Stimulated activated CD8-positive, alpha-beta memory T cell treated with anti-CD3 and anti-CD28 coated beads, Interleukin-15, amount 100 ng/mL, for 48 hours (primary cell): ENCODE measurements at places on chromosomes 2 and 18.

- DNase-seq, result no peak
Observed at GRCh38 chr2:19911808-19912509, 10.2 kb upstream of the TTC32 start.

DNA sequence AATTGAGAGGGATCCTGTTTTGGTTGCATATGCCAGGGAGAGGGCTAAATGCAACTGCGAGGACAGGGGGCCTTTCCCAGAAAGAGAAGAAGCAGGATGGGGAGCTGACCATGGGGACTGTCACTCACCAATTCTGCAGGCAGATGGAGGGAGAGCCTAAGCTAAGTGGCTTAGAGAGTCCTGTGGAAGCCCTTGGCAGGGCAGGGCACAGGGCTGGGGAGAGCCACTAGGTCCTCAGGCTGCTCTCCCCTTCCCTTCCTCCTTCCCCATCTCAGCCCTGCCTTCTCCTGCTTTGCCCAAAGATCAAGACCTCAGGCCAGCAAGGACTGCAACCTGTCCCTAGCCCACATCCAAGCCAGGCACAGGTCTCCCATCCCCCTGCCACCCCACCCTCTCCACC is 24.4 kb upstream of the CATIP start:
- DNase-seq, result no peak

- no peak for DNase-seq
Observed at GRCh38 chr2:197240421-197241041, 70.0 kb downstream of the ANKRD44 start.

GRCh38 chr2:153819501-153819900 is 52.2 kb upstream of the GALNT13 start:
- DNase-seq, result no peak

- no peak for DNase-seq
Observed at GRCh38 chr2:38264396-38265221, 112.5 kb downstream of the ATL2 start.

DNA sequence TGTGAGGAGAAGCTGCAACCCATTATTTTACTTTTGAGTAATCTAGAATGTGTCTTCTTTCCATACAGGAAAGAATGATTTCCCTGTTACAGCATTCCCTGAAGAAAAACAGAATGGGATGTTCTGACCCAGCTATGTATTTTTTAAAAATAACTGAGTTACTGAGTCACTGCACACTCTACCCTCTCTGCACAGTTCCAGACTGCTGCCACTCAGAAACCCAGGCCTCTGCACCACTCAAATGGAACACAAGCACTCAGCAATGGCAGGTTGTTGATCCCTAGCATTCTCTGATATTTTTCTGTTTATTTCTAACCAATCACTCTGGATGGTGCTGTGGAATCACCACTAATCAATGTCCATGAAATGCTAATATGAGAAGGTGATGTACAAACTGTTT is 1300.0 kb upstream of the FAM98A start:
- DNase-seq, result no peak

GRCh38 chr2:68925295-68925896 is 27.3 kb downstream of the GKN2 start:
- DNase-seq, result no peak

DNA sequence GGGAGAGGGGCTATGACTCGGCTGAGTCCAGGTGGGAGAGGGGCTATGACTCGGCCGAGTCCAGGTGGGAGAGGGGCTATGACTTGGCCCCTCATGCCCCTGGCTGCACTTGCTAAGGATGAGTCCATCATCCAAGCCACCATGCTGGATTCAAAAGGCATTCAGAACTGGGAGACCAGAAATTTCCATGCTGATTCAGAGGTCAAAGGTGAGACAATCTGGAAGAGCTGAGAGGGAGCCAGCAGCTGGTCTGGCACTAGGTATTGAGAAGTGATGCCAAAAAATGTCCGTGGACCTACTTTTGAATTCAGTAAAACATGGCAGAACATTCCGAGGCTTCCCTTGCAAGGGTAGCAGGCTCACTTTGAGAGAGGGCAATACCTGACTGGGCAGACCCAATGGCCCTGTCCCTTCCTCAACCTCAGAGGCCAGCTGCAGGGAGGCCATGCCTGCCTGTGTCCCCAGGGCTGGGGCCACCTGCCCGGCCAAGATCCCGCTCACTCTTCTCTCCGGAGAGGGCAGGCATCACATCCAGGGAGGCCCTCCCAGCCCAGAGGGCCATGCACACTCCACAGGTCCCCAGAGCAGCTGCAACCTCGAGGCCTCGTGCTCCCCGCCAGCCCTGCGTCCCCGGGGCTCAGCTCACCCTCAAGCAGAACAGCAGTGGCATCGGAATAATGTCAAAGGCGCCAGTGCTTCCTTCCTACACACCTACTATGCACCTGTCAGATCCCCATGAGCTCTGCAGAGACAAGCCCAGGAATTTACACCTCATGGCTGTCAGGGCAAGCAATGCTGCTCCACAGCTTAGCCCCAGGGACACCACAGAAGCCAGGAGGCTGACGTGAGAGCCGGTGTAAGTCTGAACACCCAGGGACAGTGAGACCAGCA is 80.2 kb upstream of the GPC1 start:
- DNase-seq, result no peak

GRCh38 chr2:184215745-184216144 is 382.6 kb upstream of the ZNF804A start:
- DNase-seq, result no peak

GRCh38 chr2:20212459-20212870 is 12.5 kb downstream of the SDC1 start:
- no peak for DNase-seq

DNA sequence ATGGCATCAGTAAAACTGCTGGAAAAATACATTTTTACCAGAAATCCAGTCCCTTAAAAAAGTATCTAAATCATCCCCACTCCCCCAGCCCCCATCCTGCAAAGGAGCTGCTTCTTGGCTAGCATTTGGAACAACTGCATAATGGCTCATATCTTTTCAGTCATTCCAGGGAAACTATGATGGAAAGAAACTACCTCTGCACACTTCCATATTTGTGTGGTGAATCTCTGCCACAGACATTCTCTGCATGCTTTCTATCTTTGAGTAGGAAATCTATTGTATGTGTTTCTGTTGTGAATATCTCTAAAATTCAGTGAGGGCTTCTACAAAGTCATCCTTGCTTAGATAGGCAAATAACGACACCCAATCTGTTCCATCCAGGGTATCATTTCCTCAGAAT is 632.3 kb downstream of the LRP1B start:
- no peak for DNase-seq
